ENCODE measurements at places on chromosomes 6 and 20.
A peak's percentile ranks its signal among the peaks of the same experiment; 100 is the strongest.

GRCh38 chr20:40686434-40686882 is 2.6 kb downstream of the MAFB start:
- DNase-seq: no peak

DNA sequence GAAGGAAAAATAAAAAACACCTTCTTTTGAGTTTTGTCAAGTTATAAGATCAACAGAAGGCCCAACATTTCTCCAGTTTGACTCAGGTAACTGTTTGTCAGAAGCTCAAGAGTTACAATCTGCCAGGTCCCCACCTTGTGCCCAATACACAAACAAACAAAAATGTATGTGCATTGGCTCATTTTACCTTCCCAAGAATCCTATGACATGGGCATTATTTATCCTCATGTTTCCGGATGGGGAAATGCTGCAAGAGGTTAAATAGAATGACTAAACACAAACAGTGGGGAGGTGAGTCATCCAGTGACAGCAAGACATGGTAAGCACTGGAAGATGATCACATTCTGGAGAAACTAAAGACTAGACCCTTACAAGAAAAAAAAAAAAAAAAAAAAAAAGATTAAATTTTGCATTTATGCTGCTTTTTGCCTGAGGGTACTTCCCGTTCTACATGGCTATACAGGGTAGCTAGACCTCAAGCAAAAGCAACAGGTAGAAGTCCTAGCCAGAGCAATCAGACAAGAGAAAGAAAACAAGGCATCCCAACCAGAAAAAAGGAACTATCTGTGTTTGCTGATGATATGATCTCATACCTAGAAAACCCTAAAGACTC is 23.6 kb upstream of the ANKRD60 start:
- DNase-seq: peak; percentile 80

- no peak for DNase-seq
These were observed 137.0 kb upstream of the TENT5A start for GRCh38 chr6:81889377-81890053.

- peak; percentile 79 for DNase-seq
These were observed 482.5 kb downstream of the C6orf118 start for GRCh38 chr6:164826831-164827468.

DNA sequence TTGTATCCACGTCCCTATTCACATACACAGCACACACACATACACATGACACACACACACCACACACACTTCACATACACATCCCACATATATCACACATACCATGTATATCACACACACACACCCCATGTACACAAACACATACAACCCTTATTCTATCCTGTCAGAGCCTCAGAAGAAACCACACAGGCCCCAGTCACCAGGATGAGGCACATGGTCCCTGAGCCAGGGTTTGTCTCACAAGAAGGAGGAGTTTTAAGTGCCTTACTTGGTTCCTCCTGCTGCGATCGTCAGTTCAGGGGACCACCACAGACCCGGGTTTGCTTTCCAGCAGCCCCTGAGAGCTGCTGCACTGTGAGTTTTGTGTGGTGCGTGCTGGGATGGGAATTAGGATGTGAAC is 23.6 kb downstream of the BFSP1 start:
- no peak for DNase-seq

DNA sequence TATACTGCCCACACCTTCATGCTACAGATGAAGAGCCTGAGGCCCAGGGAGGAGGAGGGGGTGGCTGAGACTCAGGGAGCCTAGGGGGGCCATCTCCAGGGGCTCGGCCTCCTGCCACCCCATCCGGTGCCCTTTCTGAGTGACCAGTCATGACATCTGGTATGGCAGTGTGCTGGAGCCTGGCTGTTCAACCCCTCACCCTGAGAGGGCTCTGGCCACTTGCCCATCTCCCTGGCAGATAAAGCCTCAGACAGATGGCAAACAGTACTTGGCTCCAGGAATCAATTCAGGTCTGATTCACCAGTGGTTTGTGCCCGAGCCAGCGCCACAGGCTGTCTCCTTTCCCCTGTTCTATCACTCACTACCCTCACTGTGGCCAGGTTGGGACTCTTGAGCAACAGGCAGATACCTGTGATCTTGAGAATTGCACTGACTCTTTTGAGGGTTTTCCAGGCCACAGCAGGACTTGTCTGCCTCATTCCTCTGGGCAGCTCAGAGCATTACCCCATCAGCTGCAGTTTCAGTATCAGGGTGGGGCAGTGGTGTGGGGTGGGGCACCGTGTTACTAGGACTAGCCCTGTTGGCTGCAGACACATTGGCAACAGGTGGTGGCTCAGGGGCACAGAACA is 22.8 kb downstream of the SRSF3 start:
- DNase-seq: peak; percentile 96

GRCh38 chr20:19633985-19634384 is 124.1 kb upstream of the RIN2 start:
- DNase-seq: no peak

DNA sequence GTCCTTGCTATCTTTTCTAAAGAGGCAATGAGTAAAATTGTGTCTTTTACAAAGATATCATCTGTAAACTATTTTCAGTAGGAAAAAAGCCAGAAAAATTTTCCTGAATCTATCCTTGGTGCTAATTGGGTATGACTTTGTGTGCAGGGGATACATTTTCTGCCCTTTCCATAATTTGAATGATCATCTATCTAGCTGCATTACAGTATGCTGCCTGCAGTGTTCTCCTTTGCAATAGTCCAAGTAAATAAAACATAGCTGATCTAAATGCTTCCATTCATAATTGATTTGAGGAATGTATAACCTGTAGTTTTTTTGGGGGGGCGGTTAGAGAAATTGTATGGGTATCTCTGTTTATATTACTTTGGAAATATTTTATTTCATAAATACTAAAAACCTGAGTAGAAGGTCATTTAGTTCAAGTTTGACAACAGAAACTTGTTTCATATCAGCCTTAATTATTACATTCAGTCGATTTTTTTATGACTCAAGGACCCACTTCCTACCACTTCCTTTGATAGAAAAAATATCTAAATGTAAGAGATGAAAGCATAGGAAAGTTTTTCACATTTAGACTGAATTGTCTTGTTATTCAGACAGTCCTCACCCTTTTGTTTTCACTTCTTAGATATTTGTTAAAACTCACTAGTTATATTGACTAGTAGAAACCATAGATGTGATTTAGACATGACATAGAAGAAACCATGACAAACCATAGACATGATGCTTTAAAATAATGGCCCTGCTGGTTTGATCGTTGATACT is 75.3 kb downstream of the AIG1 start:
- no peak for DNase-seq

DNA sequence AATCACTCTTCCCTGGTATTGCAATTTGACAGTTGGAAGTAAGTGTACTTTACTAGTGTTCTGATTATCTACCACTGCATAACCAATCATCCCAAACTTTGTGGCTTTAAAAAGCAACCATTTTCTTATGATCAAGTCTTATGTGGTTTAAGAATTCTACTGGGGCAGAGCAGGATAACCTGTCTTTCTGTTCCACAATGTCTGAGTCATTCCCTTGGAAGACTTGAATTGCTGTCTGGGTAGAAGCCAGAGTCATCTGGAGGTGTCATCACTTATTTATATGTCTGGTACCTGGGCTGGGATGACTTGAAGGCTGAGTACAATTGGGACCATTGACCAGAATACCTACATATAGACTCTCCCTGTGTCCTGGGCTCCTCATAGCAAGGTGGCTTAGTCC is 644.3 kb downstream of the HDGFL1 start:
- no peak for DNase-seq

DNA sequence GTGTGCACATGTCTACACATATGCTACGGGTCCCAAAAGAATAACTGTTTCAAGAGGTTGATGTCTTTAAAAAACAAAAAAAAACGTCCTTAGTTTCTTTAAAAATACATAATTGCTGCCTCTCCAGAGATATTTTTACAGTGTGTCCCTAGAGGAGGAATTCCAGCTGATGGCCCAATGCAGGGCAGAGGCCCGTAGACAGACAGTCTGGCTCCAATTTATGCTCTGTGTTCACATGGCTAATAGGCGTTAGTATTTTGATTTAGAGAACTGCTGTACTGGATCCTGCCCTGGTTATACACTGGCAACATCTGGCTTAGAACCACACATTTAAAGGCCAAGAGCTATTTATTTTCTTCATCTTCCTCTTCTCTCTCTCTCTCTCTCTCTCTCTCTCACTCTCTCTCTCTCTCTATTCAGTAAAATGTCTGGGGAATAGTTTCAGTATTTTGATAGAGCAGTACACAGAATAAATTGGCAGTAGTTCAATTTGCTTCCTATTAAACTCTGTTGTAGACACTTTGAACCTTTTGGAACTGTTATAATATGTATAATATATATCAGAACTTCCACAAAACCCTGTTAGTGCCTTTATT is 260.6 kb downstream of the EYA4 start:
- no peak for DNase-seq

DNA sequence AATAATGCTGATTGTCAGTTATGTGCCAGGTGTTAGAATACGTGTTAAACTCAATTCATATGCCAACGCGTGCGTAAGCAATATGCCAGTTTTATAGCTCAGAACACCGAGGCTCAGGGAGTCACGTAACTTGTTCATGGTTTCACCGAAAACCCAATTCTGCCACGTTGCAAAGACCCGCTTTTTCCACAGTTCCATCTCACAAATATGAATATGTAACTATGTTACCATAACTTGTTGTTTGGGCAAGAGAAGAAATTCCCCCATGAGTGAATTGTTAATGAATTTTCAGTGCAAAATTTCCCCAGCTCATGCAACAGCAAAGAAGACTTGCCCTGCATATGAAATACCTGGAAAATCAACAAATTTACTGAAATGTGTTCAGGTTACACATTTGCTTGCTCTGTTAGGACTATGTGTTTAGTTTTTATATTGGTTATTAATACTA is 30.1 kb downstream of the SF3B5 start:
- no peak for DNase-seq

- DNase-seq: no peak
These were observed 23.3 kb downstream of the EDN1 start for GRCh38 chr6:12313306-12313991.

DNA sequence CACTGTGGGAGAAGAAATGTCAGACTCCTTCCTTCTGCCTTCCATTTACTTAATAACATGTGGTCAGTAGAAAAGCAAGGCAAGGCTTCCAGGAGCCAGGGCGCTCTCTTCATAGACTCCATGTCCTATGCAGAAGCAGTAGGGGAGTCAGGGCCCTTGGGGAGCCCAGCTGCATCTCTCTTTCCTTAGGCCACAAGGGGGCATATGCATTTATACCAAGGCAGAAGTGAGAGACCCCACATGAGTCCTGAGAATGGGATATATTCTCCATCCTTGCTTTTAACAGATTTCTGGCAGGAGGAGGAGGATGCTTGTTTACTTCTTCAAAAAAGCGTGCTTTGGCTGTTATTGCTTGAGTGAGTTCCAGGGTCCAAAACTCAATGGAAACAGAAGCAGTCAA is 198.5 kb downstream of the HIVEP2 start:
- no peak for DNase-seq

- no peak for DNase-seq
These were observed 132.1 kb upstream of the FOXQ1 start for GRCh38 chr6:1179571-1180459.

DNA sequence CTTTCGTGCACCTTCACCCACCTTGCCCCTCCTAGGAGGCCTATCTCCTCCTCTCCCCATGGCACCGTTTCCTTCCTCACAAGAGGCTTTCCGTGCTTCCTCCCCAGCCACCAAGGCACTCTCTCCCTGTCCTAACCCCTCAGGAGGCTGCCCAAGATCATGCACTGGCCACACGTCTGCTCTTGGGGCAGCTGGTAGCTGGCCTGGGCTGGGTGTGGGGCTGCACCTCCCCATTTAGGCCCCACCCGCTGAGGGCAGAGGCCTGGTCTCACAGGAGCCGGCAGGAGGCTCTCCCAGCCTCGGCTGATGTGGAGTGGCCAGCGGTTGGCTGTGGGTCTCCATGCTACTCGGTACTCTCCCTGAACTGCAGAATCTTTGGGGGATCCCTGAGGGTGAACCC is 13.6 kb downstream of the NOL4L start:
- no peak for DNase-seq

DNA sequence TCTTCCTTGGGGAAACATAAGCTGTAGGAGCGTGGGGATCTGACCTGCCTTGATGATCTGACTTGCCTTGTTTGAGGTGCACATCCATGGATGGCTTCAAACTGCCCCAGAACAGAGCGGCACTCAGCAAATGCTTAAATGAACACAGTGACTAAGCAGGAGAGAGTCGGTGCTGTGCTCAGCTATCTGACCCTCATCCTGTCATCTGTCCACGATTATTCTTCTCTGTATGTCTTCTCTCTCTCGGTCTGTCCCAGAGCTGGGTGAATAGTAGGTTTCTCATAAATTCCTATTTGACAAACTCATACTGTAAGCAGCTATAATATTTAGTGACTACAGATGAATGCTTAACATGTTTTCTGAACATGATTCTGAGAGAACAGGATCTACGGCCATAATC is 37.3 kb downstream of the TRAM2 start:
- DNase-seq: peak; percentile 51

DNA sequence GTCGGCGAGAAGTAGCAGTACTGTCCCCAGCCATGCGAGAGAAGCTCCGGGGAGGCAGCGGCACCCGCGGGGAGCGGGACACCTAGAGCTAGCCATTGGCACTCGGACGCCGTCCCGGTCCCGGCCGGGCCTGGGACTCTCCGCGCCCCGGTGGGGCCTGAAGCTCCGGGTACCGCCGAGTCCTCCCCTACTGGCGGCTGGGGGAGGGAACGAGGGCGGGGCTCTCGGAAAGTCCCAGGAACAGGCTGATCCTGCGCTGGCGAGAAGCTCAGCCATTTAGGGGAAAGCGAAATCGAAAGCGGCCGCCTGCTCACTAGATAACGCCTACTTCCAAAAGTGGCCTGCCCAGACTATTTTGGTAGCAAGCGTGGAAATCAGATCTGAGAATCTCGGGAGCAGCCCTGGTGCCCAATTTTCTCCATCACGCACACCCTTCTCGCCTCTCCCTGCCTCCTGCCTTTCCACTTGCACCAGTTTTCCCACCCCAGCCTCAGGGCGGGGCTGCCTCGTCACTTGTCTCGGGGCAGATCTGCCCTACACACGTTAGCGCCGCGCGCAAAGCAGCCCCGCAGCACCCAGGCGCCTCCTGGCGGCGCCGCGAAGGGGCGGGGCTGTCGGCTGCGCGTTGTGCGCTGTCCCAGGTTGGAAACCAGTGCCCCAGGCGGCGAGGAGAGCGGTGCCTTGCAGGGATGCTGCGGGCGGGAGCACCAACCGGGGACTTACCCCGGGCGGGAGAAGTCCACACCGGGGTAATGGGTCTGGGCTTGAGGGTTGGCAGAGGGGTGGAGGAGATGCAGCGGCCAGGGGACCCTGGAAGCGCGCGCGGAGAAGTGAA is at the start of the genes PSMB9 and TAP1:
PSMB9 (plus strand) TSS at position 652 of the 835 bp plus-strand sequence; CDS start at position 690, 38 bp downstream.
TAP1 (minus strand) TSS at position 164 of the 835 bp plus-strand sequence; CDS start at position 96, 68 bp downstream.
- DNase-seq: peak; percentile 76

DNA sequence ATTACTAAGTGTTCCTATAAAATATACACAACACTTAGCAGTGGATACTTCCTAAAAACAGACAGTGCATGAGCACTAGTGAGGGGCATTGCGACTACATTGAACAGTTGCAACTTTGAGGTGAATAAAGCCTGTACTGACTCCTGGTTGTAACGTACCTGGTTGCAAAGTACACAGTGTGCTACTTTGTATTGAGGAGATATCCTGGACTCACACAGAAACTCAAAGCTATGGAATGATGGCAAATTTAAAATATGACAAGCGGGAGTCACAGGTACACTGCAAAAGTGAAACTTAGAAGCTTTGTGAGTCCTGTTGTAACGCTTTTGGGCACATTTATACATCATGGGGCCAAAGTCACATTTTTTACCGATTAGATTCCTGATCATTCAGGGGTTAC is 55.6 kb upstream of the HLA-A start:
- no peak for DNase-seq

Measured in RCC 7860 (cell line).